ENCODE measurements at places on chromosomes 4 and X. TPM values are rescaled to one million over a fixed set of nuclear protein-coding genes. Genes with fewer than 3 reads are reported as not detected.

FREM3 gene
- total RNA-seq = not detected

FRMPD3 gene
- 0.10 TPM for total RNA-seq

UGT8 gene
- total RNA-seq = 0.13 TPM

CSN1S1 gene
- total RNA-seq = not detected

HS3ST1 gene
- 0.34 TPM for total RNA-seq

ADH7 gene
- not detected for total RNA-seq

SPATA18 gene
- total RNA-seq = 3.1 TPM

SPOCK3 gene
- not detected for total RNA-seq

HHIP gene
- total RNA-seq = 0.74 TPM

EDA2R gene
- total RNA-seq = 11.0 TPM

BEND4 gene
- not detected for total RNA-seq

FAAH2 gene
- not detected for total RNA-seq

PF4V1 gene
- not detected for total RNA-seq

RUFY3 gene
- 7.7 TPM for total RNA-seq

TRAM1L1 gene
- 0.32 TPM for total RNA-seq

ESX1 gene
- total RNA-seq = not detected

GATB gene
- 10.7 TPM for total RNA-seq

Measured in A549 treated with RU486 at 1 μM for 4 hours (cell line).